ENCODE measurements at places on chromosomes 6 and 20.

- DNase-seq, result no peak
These were observed 129.5 kb downstream of the NFATC2 start for GRCh38 chr20:51412951-51413481.

DNA sequence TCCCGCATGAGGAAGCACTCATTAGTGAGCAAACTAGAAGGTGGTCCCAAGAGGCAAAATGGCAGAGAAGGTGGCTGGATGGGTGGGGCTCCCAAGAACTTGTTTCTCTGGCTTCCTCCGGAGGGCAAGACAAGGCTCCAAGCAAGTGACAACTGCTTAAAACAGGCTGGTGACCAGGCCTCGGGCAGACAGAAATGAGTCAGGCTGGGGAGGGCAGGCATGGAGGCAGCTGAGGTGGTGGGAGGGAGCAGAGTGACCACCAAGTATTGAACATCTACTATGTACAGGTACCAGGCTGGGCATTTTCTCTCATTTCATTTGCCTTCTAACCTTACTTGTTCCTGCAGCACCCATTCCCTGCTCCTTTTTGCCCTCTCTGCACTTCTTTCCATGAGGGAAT, 33.4 kb downstream of the TNXB start:
- DNase-seq, result no peak

DNA sequence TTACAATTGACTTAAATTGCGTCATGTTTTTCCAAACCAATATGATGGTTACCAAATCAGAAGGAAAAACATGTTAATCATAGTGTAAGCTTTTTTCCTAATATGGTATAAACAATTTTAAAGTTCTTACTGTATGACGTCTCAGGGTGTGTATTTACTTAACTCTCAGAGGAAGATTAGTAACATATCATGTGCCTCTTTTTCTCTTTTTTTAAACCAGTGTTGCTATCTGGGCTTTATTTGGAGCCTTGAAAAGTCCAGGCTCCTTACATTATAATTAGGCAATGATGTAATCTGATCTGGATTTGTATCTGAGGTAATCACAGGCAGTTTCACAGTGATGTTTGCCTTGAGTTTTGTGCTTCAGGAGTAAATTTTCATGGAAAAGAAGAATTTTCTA, 20.4 kb upstream of the RAB23 start:
- DNase-seq, result no peak

- DNase-seq, result no peak
These were observed 163.2 kb upstream of the UST start for GRCh38 chr6:148583631-148584030.

DNA sequence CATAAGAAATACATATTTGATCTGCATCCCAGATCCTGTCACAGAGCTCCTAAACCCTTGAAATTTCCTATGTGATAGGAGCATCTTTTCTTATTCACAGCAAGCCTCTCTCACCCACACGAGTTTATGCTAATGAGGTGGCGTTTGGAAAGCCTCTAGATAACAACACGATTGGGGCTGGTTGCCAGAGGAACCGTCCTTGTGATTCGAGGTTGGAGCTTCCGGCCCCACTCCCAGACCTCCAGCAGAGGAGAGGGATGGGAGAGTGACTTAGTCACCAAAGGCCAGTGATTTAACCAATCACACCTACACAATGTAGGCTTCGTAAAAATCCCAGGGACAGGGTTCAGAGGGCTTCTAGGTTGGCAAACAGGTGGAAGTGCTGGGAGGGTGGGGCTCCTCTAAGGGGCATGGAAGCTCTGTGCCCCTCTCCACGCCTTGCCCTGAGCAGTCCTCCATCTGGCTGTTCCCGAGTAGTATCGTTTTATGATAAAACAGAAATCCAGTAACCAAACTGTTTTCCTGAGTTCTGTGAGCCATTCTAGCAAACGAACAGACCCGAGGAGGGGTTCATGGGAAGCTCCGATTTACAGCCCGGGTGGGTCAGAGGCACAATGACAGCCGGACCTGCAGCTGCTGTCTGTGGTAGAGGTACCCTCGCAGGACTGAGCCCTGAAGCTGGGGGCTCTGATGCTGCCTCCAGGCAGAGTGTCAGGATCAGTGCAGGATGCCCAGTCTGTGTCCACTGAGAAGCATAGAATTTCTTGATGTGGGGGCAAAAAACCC, 238.1 kb upstream of the ARID1B start:
- DNase-seq, result no peak

GRCh38 chr6:15804164-15805154, 141.6 kb upstream of the DTNBP1 start:
- no peak for DNase-seq

DNA sequence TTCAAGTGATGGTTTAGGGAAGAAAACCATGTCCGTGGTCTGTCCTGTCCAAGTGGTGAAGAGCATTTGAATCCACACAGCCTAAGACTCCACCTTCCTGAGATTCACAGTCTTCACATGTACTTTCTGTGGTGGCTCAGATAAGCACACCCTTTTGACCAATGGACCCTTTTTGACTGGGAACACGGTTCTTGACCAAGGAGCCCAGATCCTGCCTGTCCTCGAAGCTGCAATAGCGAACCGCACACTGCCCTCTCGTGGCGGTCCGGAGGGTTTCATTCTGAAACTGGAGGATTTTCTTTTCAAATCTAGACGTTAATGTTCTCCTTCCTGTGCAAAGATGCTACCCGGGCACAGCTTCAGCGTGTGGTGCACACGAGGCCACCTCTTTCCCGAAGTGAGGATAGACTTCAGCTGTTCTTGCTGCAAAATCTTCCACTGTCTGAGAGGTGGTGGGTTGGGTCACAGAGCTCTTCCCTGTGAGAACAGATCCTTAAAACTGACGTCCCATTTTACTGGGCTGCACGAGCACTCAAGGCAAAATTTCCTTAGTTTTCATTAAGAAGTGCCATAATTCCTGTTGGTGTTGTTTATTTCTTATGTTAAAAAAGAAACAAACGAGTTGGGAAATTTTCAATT, 90.5 kb downstream of the SYNJ2 start:
- DNase-seq, result no peak

- no peak for DNase-seq
These were observed 579.4 kb upstream of the CHD6 start for GRCh38 chr20:42197599-42197998.

DNA sequence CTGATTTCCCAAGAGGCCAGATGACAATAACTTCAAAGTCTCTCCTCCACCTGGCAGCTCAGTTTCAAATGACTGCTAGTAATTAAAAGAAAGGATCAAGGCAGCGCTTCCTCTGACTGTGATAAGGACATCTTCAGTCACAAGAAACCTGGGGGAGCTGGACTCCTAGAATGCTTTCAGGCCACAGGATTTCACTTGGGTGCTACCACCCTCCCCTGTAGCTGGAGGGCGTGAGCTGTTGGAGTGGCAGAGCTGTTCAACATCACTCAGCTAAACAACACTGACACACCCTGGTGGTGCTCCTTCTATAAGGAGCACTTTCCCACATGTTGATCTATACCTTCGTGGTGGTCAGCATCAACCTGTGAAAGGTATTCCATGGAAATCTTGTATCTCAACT, 2.2 kb upstream of the CNR1 start:
- no peak for DNase-seq

- DNase-seq, result no peak
These were observed 6.6 kb upstream of the HEBP2 start for GRCh38 chr6:138397128-138398122.
